ENCODE measurements at places on chromosomes 5 and 9.

DNA sequence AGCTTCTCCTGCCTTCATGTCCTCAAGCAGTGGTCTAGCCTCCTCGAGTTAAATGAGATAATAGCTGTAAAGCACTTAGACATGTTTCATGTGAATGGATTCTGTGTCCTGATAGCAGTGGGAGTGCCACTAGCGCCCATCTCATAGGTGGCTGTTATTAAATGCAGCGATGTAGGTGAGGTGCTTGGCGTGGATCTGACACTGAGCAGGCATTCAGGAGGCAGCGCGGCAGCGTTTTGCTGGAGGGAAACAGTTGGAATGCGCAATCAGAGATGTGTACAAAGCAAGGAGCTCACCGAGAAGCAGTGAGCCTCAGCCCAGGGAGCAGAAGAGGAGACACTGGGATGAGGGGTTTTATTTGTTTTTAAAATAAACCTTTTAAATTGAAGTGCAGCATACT lies 106.6 kb downstream of the RGS3 start:
- DNase-seq = no peak

DNA sequence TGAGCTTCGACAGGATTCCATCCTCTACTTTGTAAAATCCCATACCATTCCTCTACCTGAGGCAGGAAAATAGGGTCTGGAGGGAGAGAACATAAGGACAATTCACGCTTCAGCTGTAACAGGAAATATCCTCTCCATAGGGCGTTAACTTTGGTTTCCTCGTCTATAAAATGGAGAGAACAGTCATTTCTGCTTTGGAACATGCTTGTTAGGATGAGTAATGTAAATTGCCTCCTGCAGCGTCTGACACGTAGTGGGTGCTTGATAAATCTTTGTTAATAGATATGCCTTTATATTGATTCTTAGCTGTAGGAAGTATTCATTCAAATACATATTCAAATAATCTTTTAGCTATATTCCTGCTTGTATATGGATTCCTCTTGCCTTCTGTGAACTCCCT lies 711 bp upstream of the SUB1 start:
- DNase-seq = no peak

- no peak for DNase-seq
Observed at GRCh38 chr5:116452774-116453368, 121.8 kb downstream of the SEMA6A start.

- no peak for DNase-seq
Observed at GRCh38 chr5:155983954-155984353, 343.0 kb upstream of the SGCD start.

DNA sequence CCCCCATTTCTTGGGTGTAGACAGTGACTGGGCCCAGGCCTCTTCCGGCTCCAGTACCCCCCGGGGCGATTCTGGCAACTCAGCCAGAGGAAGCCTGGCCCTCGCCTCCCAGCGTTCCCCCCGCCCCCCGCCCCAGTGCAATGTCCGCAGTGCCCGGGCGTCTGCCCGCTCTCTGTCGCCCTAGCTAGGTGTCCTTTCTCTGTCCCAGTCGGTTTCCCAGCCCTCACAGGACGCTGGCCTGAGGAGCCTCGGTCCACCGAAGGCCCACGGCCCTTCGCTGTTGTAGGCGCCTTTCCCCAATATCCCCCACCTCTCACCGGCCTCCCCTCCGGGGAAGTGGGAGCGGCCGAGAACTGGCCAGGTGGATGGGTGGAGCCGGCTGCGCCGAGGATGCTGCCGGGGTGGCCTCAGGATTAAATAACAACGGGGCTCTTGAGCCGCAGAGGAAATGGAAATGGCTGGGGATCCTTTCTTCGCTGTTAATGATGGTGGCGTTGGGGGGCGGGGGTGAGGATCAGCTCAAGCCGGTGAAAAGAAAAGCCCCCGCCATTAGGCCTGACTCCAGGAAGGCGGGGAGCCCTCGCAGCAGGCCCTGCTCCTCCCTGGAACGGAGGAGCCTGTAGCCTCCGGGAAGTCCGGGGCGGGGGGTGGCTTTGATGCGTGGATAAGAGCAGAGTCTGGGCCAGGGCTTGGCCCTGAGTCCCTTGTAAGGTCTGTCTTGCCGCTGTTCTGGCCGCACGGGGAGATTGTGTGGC lies 1.1 kb upstream of the SPRY4 start:
- DNase-seq = peak; percentile 20

- no peak for DNase-seq
Observed at GRCh38 chr9:107491081-107492053, 1.8 kb upstream of the KLF4 start.

DNA sequence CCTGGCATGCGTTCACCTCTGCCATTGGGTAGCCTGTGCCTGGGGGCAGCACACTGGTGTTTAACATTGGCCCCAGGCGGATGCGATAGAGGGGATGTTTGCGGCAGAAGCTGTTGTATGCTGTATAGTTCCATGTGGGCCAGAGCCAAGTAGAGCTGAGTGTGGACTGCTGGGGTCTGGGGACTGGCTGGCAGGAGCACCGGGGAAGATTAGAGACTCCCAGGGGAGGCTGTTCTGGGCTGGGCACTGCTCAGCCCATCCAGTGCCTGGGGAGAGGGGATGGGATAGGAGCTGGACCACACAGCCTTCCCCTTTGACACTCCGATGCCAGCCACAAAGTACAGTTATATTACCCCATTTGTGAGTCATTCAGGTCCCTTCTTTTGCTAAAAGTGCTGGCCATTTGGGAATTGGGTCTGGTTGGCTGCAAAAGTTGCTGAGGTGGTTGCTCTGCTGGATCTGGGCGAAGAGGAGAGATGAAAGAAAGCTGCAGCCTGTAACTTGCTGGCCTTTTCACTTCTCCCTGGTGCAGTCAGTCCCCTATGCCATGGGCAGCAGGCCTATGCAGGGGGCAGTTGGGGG lies 73.8 kb downstream of the RGS3 start:
- DNase-seq = no peak

- no peak for DNase-seq
Observed at GRCh38 chr5:138872841-138873465, 2.2 kb downstream of the LRRTM2 start.

DNA sequence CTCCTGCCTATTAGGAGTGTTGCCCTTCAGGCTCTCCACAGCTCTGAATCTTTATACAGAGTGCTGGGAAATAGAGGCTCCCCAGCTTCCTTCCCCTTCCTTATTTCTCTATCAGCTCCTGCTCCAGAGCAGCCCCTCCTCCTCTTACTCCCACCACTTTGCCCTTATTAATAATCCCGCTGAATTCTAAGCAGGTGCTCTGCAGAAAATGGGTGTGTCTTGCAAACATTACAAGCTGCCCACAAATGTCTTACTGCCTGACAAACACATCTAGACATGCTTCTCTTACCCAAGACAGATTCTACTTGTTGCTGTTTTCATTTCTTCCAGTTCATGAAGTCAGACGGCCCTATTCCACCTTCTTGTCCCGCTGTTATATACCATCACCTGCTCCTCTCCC lies 6.4 kb downstream of the PHF24 start:
- DNase-seq = no peak

- no peak for DNase-seq
Observed at GRCh38 chr5:144275329-144275728, 104.7 kb downstream of the KCTD16 start.

DNA sequence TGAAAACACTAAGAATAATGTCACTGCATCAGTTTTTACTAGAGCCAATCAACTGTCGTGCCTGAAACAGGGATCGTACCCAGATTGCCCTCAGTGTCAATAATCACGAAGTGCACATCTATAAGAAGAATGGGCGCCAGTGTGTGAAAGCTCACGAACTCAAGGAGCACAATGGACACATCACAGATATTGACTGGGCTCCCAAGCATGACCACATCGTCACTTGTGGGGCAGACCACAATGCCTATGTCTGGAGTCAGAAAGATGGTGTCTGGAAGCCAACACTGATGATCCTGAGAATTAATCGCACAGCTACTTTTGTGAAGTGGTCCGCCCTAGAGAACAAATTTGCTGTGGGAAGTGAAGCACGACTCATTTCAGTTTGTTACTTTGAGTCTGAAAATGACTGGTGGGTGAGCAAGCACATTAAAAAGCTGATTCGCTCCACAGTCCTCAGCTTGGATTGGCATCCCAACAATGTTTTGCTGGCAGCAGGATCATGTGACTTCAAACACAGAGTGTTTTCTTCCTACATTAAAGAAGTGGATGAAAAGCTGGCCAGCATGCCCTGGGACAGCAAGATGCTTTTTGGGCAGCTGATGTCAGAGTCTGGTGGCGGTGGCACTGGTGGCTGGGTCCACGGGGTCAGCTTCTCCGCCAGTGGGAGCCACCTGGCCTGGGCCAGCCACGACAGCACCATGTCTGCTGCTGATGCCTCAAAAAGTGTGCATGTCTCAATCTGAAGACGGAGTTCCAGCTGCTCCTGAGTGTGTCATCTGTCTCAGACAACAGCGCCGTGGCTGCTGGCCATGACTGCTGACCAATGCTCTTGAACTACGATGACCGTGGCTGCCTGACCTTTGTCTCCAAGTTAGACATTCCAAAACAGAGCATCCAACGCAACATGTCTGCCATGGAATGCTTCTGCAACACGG lies 32.2 kb downstream of the NSA2 start:
- no peak for DNase-seq

- no peak for DNase-seq
Observed at GRCh38 chr5:179494774-179495526, 55.4 kb upstream of the RUFY1 start.

- DNase-seq = no peak
Observed at GRCh38 chr9:99171225-99172123, 50.3 kb downstream of the ALG2 start.

DNA sequence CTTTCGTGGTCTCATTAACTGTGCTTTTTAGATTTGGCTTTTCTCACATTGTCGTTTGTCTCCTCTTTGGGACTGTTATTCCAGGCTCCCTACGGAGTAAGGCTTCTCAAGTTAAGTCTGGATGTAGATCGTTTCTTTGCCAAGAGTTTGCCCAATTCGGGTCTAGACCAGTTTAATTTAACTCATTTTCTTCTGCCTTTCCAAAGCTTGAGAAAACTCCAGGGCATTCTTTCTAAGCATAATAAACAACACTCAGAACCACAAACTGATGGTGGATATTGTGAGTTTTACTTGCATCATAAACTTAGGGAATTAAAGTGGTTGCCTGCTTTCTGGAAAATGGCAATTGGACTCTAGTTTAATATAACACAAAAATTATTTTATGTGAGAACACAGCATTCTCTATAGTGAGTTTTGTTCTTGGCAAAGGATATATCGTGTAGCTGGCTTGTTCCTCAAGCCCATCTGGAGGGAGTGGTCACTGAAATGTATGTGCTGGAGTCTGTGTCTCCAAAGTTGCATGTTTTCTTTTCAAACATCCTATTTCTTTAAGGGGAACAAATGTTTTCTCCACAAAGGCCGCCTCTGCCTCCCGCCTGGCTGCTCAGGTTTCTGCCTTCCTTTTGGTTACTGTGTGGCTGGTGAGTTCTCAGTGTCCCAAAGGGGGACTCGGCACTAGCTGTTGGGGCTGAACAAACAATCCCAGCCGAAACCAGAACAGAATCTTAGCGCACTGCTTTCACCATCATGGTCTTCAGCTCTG lies 211.3 kb upstream of the FBN2 start:
- DNase-seq = no peak

- DNase-seq = no peak
Observed at GRCh38 chr9:107208121-107208520, 75.0 kb upstream of the RAD23B start.

GRCh38 chr5:168816661-168817060 lies 237.5 kb upstream of the PANK3 start:
- no peak for DNase-seq

DNA sequence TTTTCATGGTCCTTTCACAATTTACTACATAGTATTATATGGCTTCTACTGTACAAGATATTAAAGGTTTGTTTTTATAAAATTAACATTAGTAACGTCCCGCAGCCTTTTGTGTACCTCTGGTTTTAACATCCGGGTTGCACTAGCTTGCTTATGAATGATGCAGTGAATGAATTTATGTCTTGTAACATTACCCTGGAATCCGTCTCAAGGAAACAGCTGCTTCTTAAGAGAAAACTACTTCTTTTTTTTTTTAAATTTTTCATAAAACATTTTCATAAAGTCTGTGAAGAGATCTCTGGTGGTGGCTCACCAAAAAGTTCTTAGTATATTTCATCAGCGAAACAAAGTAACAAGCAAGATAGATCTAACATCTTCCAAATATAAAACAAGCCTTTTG lies 23.6 kb downstream of the MARCHF3 start:
- DNase-seq = no peak

DNA sequence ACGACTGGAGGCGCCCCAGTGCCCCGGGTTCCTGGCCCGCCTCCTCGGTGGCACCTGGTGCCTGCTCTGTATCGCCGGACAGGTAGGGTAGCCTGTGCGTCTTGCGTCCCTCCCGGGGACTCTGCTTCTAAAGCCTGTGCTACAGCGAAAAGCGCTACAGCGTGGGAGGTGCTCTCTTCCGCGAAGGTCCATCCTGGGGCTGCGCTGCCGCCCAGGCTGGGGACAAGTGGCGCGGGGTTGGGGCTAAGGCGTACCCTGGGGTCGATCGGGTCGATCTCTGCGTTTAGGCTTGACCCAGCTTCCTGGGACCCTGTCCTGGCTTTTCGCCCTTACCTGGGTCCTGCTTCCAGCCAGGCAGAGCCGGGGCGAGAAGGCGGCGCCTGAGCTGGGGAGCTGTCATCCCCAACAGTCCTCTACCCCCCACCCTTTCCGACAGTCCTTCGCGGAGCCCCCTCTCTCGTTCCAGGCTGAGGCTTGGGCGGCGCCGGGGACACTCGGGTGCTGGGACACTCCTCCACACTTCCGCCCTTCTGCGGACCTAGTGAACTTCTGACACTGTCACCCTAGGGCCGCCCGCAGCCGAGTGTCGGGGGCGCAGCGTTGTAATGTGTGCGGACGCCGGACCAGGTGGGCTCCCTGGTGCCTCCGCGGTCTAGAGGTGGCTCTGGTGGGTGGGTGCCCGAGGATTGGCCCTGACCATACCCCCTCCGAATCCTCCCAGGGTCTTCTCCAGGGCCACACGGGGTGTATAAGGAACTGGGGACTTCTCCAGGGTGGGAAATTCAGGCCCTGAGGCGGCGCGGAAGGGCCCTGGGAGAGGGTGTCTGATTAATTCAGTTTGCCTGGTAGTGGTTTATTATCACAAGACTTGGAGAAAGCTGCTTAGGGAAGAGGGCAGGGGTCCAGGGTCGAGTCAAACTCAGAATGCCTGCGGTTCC lies 328.2 kb downstream of the SH3GL2 start:
- DNase-seq = no peak

DNA sequence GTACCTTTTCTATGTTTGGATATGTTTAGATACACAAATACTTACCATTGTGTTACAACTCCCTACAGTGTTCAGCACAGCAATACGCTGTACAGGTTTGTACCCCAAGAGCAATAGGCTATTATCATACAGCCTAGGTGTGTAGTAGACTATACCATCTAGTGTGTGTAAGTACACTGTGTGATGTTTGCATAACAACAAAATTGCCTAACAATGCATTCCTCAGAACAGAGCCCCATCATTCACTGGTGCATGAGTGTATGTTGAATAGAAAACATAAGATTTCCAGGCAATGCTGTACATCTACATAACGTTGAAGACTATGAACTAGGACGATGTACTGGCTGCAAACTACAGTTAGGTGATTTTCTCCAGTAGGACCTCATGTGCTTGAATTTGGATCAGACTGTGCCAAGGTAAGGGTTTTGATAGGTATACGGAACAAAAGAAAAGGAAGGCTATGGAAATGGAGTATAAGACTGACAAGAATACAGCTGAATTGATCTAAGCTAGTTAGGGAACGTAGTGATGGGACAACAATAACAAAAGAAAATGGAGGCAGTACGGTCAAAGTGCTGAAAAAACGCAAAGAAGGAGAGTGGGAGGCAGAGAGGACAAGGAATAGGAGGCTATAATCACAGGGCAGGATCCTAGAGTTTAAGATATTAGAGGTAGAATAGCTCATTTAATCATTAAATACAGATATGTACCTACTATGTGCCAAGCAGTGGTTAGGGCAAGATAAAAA lies 46.9 kb downstream of the FNIP1 start:
- DNase-seq = no peak

- DNase-seq = no peak
Observed at GRCh38 chr5:10451137-10451824, 9.6 kb downstream of the ROPN1L start.
